Left lobe of liver (tissue), 2 donors: ENCODE measurements at places on chromosomes 16 and 17. TPM values are rescaled to one million over a fixed set of nuclear protein-coding genes. Genes with fewer than 3 reads are reported as not detected.
A peak's percentile ranks its signal among the peaks of the same experiment; 100 is the strongest.

DNA sequence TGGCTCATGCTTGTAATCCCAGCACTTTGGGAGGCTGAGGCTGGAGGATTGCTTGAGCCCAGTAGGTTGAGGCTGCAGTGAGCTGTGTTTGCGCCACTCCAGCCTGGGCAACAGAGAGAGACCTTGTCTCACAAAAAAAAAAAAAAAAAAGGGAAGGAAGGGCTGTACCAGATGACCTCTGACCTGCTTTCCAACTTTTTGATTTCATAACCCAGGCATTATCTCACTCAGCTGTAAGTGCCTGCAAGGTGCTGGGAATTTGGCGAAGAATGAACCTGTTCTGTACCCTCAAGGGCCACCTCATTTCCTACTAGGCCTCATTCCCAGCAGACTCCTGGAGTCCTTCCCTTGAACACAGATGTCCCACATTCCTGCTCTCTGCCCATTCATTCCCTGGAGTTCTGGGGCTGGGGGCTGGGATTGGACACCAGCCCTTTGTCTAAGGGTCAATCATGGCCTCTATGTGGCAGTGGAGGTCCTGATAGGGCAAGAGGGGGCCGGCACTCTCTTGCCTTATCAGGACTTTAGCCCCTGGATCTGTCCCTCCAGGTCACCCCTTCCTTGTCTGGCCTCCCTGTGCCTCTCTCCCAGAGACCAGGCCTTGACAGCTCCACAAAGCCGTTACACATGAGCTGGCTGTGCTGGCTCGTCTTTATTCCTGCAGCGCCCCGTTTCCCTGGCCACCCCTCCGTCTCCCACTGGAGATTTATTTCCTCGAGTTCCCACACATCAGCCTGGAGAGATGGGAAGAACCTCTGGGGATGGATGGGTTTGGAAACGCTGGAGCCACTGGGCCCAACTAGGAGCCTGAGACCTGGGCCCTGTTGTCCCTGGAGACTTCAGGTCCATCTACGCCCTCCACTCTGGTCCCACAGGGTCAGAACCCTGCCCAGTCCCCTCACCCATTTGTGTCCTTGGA, 821 bp upstream of the GFAP start:
- DNase-seq = no peak

The YWHAE gene
- total RNA-seq = 174 TPM

GRCh38 chr16:49440156-49441065, 66.8 kb downstream of the C16orf78 start:
- no peak for DNase-seq

GRCh38 chr17:77859035-77859810, 99.3 kb upstream of the TNRC6C start:
- no peak for DNase-seq

DNA sequence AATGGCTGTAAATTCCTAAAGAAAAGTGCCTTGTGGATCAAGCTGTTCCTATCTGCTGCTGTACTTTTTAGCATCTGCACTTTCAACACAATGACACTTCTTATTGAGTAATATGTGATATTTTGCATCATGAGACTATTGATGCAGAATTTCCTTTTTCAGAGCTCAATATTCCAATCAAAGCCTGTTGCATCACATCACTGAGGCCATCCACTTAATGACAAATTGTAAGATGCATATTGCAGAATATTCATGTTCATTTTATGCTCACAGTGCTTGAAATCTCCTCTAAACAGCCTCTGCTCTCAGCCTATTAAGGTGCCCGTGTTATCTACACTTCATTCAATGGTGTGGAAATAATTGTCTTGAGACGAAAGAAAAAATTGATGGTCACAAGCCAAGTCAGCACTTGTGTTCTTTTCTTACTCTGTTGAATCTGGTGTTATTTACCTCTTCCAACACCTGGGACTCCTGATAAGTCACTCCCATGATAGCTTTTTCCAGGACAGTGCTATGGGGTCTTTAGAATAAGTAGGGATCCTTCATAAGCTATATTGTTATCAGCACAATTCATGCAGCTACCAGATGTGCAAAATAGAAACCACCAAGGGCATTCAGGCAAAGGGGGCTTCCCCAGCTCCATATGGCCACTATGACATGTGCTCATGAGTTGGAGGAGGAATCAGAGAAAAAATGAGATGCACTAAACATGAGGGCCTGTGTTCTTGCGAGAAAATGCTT, 9.3 kb upstream of the SKAP1 start:
- DNase-seq = no peak

The SP6 gene
- total RNA-seq = 0.08 TPM

DNA sequence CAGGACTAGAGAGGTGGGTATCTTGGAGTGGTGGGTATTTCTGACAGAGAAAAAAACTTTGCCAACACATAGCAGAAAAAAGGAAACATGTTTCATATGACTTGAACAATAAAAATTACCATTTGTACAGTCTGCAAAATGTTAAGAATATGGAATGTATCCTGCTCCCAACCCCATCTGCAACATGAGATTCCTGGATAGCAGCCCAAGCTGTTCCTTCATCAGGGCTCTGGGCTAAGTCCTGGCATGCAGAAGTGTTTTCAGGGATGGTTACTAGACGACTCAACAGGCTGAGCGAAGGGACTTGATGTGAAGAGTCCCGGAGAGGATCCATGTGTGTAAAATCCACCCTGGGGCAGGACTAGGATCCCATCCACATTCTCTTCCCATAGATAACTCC, 121.0 kb upstream of the IRX3 start:
- no peak for DNase-seq

GRCh38 chr16:8869212-8869987, 594 bp upstream of the CARHSP1 start:
- DNase-seq = no peak

DNA sequence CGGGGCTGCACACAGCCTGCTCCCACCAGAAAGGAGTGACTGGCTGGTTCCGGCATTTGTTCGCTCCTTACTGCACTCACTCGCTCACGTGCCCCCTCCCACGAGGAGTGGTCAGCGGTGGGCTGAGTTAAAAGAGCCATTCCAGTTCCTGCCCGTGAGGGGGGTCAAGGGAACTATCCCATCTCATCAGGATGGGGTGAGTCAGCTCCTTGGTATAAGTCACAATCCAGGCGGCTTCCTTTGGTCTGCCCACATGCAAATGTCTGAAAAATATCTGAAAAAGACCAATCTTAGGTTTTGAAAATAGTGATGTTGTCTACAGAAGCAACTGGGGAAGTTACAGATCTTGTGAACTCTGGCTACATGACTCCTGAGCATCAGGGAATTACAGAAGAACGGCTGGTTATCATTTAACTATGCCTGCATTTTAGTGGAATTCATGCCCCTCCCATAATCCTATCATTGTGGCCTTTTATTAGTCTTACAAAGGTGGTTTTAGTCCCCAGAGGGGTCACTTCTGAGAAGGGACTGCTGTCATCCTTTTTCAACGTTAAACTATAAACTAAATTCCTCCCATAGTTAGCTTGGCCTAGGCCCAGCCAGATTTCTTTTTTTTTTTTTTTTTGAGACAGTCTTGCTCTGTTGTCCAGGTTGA, 9.8 kb upstream of the TNFSF12 start:
- no peak for DNase-seq

The MYH3 gene
- 4.2 TPM for total RNA-seq

DNA sequence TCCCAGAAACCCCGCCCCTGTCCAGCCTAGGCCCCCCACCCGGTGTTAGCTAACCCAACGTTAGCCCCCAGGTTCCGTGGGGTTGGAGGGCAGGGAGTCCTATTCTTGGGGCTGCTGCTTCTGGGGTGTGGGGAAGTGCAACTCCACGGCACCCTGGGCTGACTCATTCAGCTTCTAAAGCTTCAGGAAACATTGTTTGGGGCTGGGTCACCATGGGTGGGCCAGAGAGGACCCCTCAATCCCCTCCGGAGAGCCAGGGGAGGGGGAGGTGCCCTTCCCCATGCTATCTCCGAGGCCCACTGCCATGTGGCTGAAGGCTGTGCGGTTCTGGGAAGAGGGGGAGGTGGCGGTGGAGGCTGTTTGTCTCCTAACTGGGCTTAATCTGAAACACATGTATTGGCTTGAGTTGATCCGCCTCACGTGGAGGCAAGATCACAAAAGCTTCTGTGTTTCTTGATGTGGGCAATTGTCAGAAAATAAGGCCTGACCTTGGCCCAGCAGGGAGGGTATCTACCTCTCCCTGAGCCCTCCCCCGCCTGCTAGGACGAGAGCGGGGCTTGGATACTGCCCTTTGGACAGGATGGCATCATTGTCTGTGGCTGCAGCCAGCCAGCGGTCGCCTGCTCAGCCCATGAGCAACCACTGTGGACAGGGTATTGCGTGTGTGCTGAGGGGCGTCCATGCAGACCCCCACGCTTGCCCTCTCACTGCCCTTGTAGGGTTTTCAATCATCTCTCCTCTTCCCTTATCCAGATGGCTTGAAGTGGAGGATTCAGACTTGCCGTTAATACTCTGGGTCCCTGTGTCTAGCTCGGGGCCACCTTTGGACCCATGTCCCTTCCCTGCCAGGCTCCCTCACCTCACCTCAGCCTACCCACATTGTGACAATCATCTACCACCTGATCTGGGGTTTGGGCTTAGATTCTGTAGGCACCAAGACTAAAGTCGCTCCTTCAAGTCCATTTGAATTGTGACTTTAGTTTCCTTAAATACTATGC, 1.3 kb downstream of the SERPINF1 start:
- DNase-seq = peak; percentile 92

The WNT9B gene
- not detected for total RNA-seq

The TSNAXIP1 gene
- total RNA-seq = 2.1 TPM

- no peak for DNase-seq
Observed at GRCh38 chr17:79862771-79863440, 23.7 kb upstream of the CBX4 start.

- DNase-seq = no peak
Observed at GRCh38 chr17:61209525-61209924, 190.1 kb upstream of the TBX2 start.

DNA sequence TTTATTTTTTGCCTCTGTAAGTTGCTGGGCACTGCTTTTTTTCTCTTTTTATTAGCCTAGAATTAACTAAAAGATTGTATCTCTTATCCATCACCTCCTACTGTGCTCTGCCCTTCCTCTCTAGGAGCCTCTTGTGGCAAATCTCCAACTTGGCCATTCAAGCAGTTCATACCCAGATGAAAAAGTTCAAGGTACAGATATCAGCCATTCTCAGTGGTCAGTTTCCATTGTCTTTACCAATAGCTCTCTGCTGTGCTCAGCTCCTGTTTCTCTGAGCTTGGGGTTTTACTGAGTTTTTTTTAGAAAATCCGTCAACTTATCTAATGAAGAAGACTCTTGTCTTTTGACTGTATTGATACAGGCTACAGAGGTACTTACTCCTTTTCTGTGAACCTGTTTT, 15.6 kb downstream of the MOSMO start:
- DNase-seq = no peak

DNA sequence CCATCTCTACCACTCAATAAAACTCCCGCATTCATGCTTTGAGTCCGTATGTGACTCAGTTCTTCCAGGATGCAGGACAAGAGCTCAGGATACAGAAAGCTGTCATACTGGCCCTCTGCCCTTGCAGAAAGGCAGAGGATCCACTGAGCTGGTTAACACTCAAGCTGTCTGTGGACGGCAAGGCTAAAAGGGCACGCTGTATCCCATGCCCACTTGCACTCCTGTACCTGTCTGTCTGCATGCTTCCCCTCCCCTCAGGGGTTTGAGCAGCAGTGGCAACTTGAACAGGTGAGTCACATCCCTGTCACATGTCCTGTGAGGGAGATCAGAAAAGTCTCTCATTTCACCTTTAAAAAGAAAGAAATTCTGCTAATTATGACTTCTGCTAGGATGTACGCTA, 293.8 kb downstream of the HS3ST3B1 start:
- DNase-seq = no peak

- DNase-seq = peak; percentile 62
Observed at GRCh38 chr16:78729687-78730086, 630.2 kb downstream of the WWOX start.

The ANKFN1 gene
- total RNA-seq = not detected

DNA sequence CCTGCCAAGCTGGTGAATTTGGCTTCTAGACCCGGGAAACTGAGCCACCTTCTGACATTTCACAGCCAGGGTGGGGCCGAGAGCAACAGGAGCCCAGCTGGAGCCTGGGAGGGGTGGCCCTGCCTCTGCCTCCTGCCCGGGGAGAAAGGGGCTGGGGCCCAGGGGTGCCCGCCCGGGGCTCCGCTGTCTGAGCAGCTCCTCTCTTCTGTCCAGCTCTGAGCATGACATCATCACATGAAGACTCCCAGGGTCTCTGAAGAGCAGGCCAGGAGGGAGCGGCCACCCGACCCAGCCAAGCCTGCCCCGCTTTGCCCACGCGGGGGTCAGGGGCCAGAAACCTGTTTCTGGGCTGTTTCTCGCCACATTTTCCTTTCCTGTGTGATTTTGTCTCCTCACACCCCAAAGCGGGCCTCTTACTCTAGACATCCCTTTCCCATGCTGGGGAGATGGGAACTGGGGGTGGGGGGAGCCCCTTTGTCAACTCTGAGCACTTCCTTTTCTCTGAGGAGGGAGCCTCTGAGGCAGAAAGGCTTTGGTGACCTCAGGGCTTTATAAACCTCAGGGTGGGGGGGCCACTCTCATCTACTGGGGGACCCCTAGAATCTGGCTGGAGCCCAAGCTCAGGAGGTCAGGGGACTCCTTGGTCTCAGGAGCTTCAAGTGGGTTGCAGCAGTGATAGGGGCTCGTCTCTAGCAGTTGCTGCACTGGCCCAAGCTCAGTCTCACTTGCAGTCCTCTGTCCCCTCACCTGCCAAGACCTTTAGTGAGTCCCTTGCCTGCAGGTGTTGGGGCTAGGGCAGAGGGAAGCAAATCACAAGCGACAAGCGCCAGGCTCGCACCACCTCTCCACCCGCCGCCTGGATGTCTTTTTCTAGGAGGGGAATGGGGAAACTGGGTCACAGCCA, 7.6 kb downstream of the UBALD2 start:
- peak; percentile 44 for DNase-seq

- no peak for DNase-seq
Observed at GRCh38 chr16:21650521-21650920, 1.9 kb downstream of the IGSF6 start.

The MRPL58 gene
- total RNA-seq = 25.8 TPM

GRCh38 chr16:59759296-59759695, 1025.2 kb upstream of the GOT2 start:
- DNase-seq = no peak

The LDAF1 gene
- total RNA-seq = 1.4 TPM

The ZDHHC1 gene
- 1.6 TPM for total RNA-seq

GRCh38 chr16:81237282-81237681, 1.2 kb upstream of the BCO1 start:
- peak; percentile 87 for DNase-seq

GRCh38 chr16:67086822-67087221, 22.9 kb upstream of the PHAF1 start:
- DNase-seq = no peak

The ASPA gene
- total RNA-seq = 5.1 TPM

The OR3A2 gene
- total RNA-seq = not detected

GRCh38 chr16:29192329-29193247, 207.7 kb downstream of the LAT start:
- peak; percentile 44 for DNase-seq

GRCh38 chr17:77191244-77191643, 50.5 kb downstream of the SEC14L1 start:
- DNase-seq = no peak
